Activated CD8-positive, alpha-beta memory T cell treated with anti-CD3 and anti-CD28 coated beads, Interleukin-2, amount 10 ng/mL, durations not matched to agents 7 days and 5 days (primary cell): ENCODE measurements at places on chromosomes 12 and 14. TPM values are rescaled to one million over a fixed set of nuclear protein-coding genes. Genes with fewer than 3 reads are reported as not detected.

Gene TAS2R13
- 0.45 TPM for total RNA-seq

Gene SSTR1
- not detected for total RNA-seq

Gene OR6J1
- total RNA-seq, result not detected

DNA sequence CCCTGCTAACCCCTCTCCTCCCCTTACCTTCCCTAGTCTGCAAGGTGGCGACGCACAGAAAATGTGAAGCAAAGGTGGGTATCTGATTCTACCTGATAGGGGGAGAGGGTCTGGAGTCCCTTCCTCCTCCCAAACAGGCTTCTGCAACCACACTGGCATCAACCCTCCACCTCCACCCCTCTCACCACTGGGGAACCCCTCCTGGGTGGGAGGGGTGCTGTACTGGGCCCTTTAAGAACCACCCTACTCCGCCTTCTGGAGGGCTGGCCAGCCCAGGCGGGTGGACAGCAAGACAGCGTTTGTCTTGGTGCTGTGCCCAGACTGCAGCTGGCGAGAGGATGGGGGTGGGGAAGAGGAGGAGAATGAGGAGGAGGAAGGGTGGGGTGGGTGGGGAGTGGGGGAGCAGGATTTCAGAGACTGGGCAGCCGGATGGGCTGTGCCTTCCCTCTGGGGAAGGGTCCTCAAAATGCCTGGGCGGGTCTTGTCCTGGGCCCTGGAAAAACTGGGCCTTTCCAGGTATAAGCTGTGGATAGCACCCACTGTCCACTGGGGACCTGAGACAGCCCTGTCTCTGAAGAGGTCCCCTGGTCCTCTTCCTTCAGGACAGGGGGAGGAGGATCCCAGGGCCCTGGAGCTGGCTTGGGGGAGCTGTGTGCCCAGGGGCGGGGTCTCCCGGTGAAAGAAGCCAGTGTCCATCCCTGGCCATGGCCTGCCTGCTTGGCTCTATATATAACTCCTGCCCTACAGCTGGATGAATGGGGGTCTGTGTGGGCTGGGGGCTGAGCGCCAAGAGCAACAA lies 2.8 kb downstream of the TNS2 start:
- no peak overlapping the region for H3K27ac ChIP-seq
- H3K4me3 ChIP-seq, result no peak overlapping the region
- DNase-seq, result no peak
- no peaks in the 10 kb centered on the region for H3K27me3 ChIP-seq

GRCh38 chr12:88703790-88704189 lies 123.5 kb upstream of the KITLG start:
- H3K4me1 ChIP-seq, result no peaks in the 10 kb centered on the region
- no peak overlapping the region for H3K4me3 ChIP-seq
- DNase-seq, result no peak

DNA sequence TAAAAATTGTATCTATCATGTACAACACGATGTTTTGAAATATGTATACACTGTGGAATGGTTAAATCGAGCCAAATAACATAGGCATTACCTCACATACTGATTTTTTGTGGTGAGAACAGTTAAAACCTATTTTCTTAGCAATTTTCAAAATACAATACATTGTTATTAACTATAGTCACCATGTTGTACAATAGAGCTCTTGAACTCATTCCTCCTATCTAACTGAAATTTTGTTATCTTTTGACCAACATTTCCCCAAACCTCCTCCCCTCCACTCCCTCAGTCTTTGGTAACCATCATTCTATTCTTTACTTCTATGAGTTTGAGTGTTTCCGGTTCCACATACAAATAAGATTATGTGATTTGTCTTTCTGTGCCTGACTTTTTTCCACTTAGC lies 6.8 kb upstream of the SLC38A2 start:
- DNase-seq, result no peak
- no peaks in the 10 kb centered on the region for H3K27me3 ChIP-seq
- H3K4me1 ChIP-seq, result peaks cover 36% of the 10 kb centered on the region
- H3K27ac ChIP-seq, result no peak overlapping the region
- H3K4me3 ChIP-seq, result no peak overlapping the region
- H3K36me3 ChIP-seq, result peaks cover 3% of the 10 kb centered on the region

GRCh38 chr12:19542606-19543005 lies 103.3 kb downstream of the AEBP2 start:
- H3K4me1 ChIP-seq, result peaks cover 7% of the 10 kb centered on the region
- H3K27me3 ChIP-seq, result no peaks in the 10 kb centered on the region
- no peak overlapping the region for H3K4me3 ChIP-seq
- H3K27ac ChIP-seq, result no peak overlapping the region
- DNase-seq, result no peak

DNA sequence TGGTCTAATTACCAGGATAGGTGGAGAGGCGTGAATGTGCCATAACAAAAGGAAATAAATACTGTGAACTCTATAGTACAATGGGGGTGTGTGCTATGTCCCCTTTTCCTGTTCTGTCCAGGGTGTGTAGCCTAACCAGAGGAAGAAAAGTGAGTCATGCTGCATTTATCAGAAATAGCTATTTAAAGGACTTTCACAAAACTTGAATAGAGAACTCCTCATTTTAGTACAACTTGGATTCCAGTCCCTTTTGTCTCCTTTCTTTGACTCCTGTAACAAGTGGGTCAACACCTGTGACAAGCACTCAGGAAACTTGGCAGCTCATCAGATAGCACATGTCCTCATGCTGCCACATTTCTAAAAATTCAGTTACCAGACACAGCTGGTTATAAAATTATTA lies 123.4 kb downstream of the CCDC91 start:
- H3K36me3 ChIP-seq, result peaks cover 26% of the 10 kb centered on the region
- no peak for DNase-seq
- no peaks in the 10 kb centered on the region for H3K27me3 ChIP-seq
